ENCODE measurements at places on chromosomes 6 and 20. TPM values are rescaled to one million over a fixed set of nuclear protein-coding genes. Genes with fewer than 3 reads are reported as not detected.

GRCh38 chr6:32298632-32299336 is 72.9 kb downstream of the TSBP1 start:
- peaks cover 72% of the 10 kb centered on the region for H3K27me3 ChIP-seq
- DNase-seq: no peak
- H3K36me3 ChIP-seq: no peaks in the 10 kb centered on the region
- H3K4me3 ChIP-seq: no peak overlapping the region
- no peak overlapping the region for H3K27ac ChIP-seq

GRCh38 chr20:9867196-9867980 is 28.5 kb upstream of the PAK5 start:
- H3K27me3 ChIP-seq: no peaks in the 10 kb centered on the region
- H3K4me1 ChIP-seq: no peaks in the 10 kb centered on the region
- H3K4me3 ChIP-seq: no peak overlapping the region
- DNase-seq: no peak
- H3K36me3 ChIP-seq: no peaks in the 10 kb centered on the region
- no peak overlapping the region for H3K27ac ChIP-seq

- peaks cover 5% of the 10 kb centered on the region for H3K36me3 ChIP-seq
- H3K4me1 ChIP-seq: peaks cover 25% of the 10 kb centered on the region
- peak overlapping the region; percentile 54 for H3K27ac ChIP-seq
- DNase-seq: no peak
- no peaks in the 10 kb centered on the region for H3K27me3 ChIP-seq
These were observed 245 bp downstream of the SRC start for GRCh38 chr20:37346236-37346534.

GRCh38 chr20:14337400-14338171 is at the start of gene FLRT3:
TSS of gene FLRT3 (minus strand) at chr20:14337612. CDS start at chr20:14327506, 10,106 bp downstream.
- H3K27me3 ChIP-seq: no peaks in the 10 kb centered on the region
- H3K27ac ChIP-seq: peak within 1 kb of the TSS; percentile 84
- no peaks in the 10 kb centered on the region for H3K4me1 ChIP-seq
- peak within 1 kb of the TSS; percentile 74 for H3K4me3 ChIP-seq
- H3K36me3 ChIP-seq: no peaks in the 10 kb centered on the region

DNA sequence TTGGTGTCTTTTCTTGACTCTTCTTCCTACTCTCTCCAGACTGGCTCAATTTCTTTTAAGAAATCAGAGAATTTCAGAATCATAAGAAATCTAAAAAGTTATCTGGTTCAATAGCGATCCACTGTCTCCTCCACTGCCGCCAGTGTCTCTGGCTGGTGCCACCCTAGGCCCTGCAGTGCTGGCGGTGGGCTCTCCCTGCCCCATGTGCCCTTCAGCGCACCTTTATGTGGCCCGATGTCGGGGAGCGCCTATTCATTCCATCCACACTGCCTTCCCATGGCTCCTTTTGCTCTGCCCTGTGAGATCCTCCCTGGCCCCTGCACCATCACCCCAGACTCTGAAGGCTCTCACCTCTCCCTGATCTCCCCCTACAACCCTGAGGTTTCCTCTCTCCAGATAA is 62.8 kb downstream of the TBXT start:
- H3K4me1 ChIP-seq: peaks cover 13% of the 10 kb centered on the region
- no peak overlapping the region for H3K4me3 ChIP-seq
- H3K27ac ChIP-seq: no peak overlapping the region
- H3K27me3 ChIP-seq: no peaks in the 10 kb centered on the region

DNA sequence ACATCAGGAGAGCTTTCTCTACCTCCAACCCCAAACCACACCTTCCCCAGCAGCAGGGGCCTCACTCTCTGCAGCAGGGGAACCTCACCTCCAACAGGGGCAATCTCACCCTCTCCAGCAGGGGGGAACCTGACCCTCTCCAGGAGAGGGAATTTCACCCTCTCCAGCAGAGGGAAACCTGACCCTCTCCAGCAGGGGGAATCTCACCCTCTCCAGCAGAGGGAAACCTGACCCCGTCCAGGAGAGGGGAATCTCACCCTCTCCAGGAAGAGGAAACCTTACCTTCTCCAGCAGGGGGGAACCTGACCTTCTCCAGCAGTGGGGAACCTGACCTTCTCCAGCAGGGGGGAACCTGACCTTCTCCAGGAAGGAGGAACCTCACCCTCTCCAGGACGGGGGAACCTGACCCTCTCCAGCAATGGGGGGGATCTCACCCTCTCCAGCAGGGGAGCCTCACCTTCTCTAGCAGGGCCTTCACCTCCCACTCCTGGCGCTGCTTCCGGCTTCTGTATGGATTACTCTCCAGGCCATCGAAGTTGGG is 3.1 kb downstream of the B3GALT4 start:
- H3K4me3 ChIP-seq: no peak overlapping the region
- peaks cover 61% of the 10 kb centered on the region for H3K36me3 ChIP-seq
- H3K27ac ChIP-seq: no peak overlapping the region
- peaks cover 15% of the 10 kb centered on the region for H3K4me1 ChIP-seq
- DNase-seq: peak; percentile 74
- H3K27me3 ChIP-seq: no peaks in the 10 kb centered on the region

GRCh38 chr20:46757754-46758678 is 48.6 kb downstream of the SLC2A10 start:
- peaks cover under 1% of the 10 kb centered on the region for H3K4me1 ChIP-seq
- H3K27me3 ChIP-seq: peaks cover 27% of the 10 kb centered on the region
- no peak overlapping the region for H3K4me3 ChIP-seq

DNA sequence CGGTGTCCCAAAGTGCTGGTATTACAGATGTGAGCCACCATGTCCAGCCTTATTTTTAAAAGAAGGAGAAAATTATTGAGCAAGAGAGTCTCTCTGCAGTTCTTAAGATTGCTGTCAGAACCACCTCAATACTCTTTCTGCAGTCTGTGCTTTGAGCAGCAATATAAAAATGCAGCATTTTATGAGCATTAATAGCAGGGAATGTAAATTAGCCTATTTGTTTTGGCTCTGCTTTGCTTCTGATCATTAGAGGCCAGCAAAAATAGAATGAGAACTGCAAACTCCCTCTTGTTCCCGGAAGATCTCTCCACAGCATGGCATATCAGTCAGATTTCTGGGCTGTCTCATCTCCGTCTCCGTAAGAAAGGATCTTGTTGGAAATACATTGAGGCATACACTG is 35.8 kb downstream of the C6orf15 start:
- H3K27ac ChIP-seq: no peak overlapping the region
- DNase-seq: no peak
- no peak overlapping the region for H3K4me3 ChIP-seq
- peaks cover 5% of the 10 kb centered on the region for H3K4me1 ChIP-seq

GRCh38 chr6:159080217-159080976 is 35.6 kb upstream of the TAGAP start:
- peaks cover 13% of the 10 kb centered on the region for H3K27me3 ChIP-seq
- DNase-seq: no peak
- no peaks in the 10 kb centered on the region for H3K36me3 ChIP-seq
- no peaks in the 10 kb centered on the region for H3K4me1 ChIP-seq
- H3K4me3 ChIP-seq: no peak overlapping the region

GRCh38 chr6:137352859-137353258 is 133.7 kb upstream of the IFNGR1 start:
- no peaks in the 10 kb centered on the region for H3K36me3 ChIP-seq
- no peak overlapping the region for H3K4me3 ChIP-seq
- no peak overlapping the region for H3K27ac ChIP-seq
- H3K27me3 ChIP-seq: no peaks in the 10 kb centered on the region
- no peaks in the 10 kb centered on the region for H3K4me1 ChIP-seq
- DNase-seq: no peak

GRCh38 chr6:71349976-71350615 is 61.5 kb downstream of the OGFRL1 start:
- no peaks in the 10 kb centered on the region for H3K4me1 ChIP-seq
- H3K4me3 ChIP-seq: no peak overlapping the region
- H3K27me3 ChIP-seq: no peaks in the 10 kb centered on the region
- no peak overlapping the region for H3K27ac ChIP-seq

- no peak overlapping the region for H3K27ac ChIP-seq
- no peak for DNase-seq
- H3K4me3 ChIP-seq: no peak overlapping the region
These were observed 34.7 kb downstream of the KIAA1755 start for GRCh38 chr20:38225900-38226263.

- DNase-seq: peak; percentile 75
- H3K27ac ChIP-seq: no peak overlapping the region
- no peaks in the 10 kb centered on the region for H3K4me1 ChIP-seq
- H3K36me3 ChIP-seq: peaks cover 53% of the 10 kb centered on the region
These were observed 43.7 kb downstream of the CDC5L start for GRCh38 chr6:44431118-44431725.

DNA sequence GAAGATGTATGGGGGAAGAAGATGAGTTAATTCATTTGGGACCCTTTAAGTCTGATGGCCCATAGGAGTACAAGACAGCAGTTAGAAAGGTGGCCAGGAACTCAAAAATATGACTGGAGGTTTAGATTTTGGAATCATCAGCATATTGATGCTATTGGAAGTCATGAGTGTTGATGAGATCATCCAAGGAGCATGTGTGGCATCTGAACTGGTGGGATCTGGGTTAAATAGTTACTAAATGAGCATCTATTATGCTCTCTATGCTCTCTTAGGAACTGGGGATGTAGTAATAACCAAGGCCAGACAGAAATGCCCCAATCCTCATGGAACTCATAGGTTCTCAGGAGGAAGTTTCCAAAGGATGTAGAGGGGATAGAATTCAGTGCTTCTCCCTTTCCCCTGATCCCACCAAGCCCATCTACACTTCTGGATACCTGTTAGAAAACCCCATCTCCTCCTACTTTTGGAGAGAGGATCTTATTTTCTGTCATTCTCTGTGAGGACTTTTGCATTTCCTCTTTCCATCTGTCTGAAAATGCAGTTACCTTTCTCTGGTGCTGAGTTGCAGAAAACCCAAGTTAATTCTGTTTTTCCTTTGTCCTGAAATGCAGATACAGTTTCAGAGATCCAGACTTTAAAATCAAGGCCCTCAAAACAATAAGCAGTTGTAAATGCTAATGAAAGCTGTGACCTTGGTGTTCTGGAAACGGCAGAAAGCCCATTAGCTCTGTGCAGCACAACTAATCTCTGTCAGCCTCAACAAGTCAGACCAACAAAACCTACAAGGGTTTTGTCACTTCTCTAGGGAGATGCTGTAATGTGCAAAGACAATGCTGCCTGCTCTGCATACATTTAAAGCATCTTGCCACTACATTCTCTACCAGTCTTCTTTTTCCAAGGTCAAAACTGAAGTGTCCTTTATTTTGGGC is 65.8 kb downstream of the TBC1D7 start:
- no peak overlapping the region for H3K4me3 ChIP-seq
- DNase-seq: no peak
- peaks cover 8% of the 10 kb centered on the region for H3K4me1 ChIP-seq
- H3K27me3 ChIP-seq: peaks cover 21% of the 10 kb centered on the region

DNA sequence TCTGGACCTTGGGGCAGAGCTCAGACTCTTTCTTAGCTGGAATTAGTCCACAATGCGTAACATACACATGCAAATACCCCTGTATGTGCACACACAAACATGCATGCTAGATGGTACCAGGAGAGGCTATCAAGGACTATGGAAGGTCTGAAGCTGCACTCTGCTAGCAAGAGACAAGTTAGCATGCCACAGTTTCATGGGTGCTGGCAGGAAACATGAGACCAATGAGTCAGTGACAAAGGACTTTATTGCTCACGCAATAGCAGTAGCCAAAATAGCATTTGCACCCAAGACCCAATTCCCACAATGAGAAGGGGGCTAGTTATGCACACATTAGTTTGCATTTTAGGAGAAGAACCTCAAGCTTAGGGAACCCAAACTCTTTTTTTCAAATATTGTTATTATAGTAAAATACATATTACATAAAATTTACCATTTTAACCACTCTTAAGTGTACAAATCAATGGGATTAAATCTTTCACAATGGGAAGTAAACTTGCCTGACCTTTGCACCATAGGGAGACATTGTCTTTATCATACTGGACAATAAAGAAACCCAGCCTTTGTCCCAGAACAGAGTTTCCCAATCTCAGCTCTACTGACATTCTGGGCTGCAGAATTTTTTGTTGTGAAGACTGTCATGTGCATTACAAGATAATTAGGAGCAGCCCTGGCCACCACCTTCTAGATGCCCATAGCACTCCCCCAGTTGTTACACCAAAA is 69.1 kb downstream of the NRSN1 start:
- peaks cover 36% of the 10 kb centered on the region for H3K27me3 ChIP-seq
- H3K4me3 ChIP-seq: no peak overlapping the region
- no peaks in the 10 kb centered on the region for H3K36me3 ChIP-seq
- H3K4me1 ChIP-seq: no peaks in the 10 kb centered on the region
- peak; percentile 2 for DNase-seq

- no peaks in the 10 kb centered on the region for H3K27me3 ChIP-seq
- no peaks in the 10 kb centered on the region for H3K4me1 ChIP-seq
- no peak overlapping the region for H3K4me3 ChIP-seq
These were observed 41.7 kb downstream of the JPH2 start for GRCh38 chr20:44145131-44145775.

DNA sequence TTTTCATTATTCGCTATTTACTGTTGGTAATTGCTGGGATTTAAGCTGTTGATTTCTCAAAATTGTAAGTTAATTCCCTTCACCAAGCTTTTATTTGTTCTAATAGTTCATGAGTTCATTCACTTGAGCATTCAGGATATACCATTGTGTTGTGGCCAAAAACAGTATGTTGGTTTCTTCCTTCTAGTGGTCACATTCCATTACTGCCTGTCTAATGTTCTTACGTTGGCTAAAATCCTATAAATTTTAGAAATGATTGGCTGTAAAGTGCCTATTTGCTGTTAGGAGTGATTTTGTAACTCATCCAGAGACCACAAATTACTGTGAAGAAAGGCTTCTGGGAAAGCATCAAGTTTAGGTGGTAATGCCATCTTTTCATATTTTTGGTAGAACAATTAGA is 76.3 kb downstream of the FARS2 start:
- DNase-seq: no peak
- no peaks in the 10 kb centered on the region for H3K27me3 ChIP-seq
- no peak overlapping the region for H3K4me3 ChIP-seq
- no peak overlapping the region for H3K27ac ChIP-seq
- peaks cover 7% of the 10 kb centered on the region for H3K4me1 ChIP-seq

DNA sequence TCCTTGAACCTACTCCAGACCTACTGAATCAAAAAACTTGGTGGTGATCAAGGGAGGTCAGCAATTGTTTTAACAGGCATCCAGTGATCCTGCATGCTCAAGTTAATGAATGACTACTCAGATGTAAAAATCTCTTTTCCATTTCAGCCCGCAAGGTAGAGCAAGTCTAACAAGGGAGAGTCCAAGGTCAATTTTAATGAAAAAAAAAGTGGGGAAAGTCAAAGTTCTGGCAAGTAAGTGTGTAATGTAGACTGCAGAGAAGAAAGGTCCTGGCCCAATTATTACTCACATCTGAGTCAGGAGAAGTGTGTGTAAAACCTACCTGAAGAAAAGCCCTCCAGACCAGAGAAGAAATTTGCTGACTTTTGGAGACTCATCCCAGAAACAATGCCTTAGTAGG is 193.5 kb downstream of the UBE3D start:
- DNase-seq: no peak
- H3K36me3 ChIP-seq: no peaks in the 10 kb centered on the region
- H3K4me3 ChIP-seq: no peak overlapping the region
- peaks cover 47% of the 10 kb centered on the region for H3K27me3 ChIP-seq

Gene KIF25
- total RNA-seq: not detected

Gene NDUFAF4
- total RNA-seq: 42.5 TPM

Gene SRSF12
- 1.1 TPM for total RNA-seq

Gene SMLR1
- total RNA-seq: not detected

Gene HLA-DQB1
- total RNA-seq: not detected

Gene TRIM15
- total RNA-seq: 0.79 TPM

Gene MUC21
- not detected for total RNA-seq

Gene TMEM239
- not detected for total RNA-seq
